ENCODE measurements at places on chromosomes 2 and 18.
A peak's percentile ranks its signal among the peaks of the same experiment; 100 is the strongest.

DNA sequence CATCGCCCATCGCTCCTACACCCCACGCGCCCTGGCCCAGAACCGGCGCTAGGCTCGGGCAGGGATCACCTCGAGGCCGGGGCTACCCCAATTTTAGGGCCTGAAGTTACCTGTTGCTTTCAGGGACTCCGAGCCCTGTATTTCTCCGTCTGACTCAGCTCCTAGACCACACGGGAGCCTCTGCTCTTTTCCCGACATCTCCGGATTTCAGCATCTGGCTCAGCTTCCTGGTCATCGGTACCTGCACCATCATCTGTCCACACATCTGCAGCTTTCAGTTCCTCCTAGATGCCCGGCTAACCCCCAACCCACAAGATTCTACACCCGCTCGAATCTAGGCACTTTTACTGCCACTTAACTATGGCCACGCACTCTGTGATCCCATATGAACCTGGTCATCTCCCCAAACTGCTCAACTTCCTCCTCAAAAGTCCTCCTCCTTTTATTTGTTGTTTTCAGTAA, 12.1 kb upstream of the HMSD start:
- DNase-seq: no peak

- no peak for DNase-seq
These were observed 9.7 kb downstream of the GPR55 start for GRCh38 chr2:230915319-230915718.

- DNase-seq: no peak
These were observed 230.8 kb upstream of the RAB6C start for GRCh38 chr2:129748653-129749052.

GRCh38 chr18:45566025-45566740, 49.1 kb upstream of the SLC14A2 start:
- peak; percentile 96 for DNase-seq

GRCh38 chr2:191222952-191223351, 22.3 kb upstream of the MYO1B start:
- DNase-seq: peak; percentile 51

- DNase-seq: no peak
These were observed 130.2 kb upstream of the DLX2 start for GRCh38 chr2:172232708-172233396.

- no peak for DNase-seq
These were observed 1231.6 kb upstream of the GYPC start for GRCh38 chr2:125424266-125424785.

DNA sequence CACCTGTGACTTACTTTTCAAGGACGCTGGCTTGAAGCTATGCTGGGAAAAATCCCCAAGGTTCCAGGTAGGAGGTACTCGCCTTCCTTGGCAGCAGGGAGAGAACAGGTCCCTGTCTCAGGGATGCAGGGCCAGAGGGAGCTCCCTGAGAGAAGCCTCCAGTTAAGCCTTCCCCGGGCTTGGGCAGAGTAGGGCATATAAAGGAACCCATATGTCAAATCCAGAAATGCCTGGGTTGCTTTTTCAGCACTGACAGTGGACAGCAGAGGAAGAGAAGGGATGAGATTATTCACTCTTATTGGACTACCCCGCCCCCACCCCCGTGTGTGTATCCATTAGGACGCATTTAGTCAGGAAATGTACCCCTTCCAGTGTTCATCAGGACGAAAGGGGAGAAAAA, 89.3 kb upstream of the TEX51 start:
- no peak for DNase-seq

GRCh38 chr2:48695991-48696390, 59.5 kb downstream of the LHCGR start:
- no peak for DNase-seq

- DNase-seq: peak; percentile 50
These were observed 162.4 kb downstream of the LRP1B start for GRCh38 chr2:141968433-141968832.

GRCh38 chr2:148540022-148540421, 104.5 kb upstream of the EPC2 start:
- DNase-seq: no peak

GRCh38 chr2:218422403-218423086, 3.6 kb downstream of the VIL1 start:
- no peak for DNase-seq

- DNase-seq: peak; percentile 96
These were observed 33.6 kb downstream of the DGKD start for GRCh38 chr2:233387667-233388528.

- DNase-seq: no peak
These were observed 1.0 kb downstream of the PASK start for GRCh38 chr2:241148239-241148638.

- no peak for DNase-seq
These were observed 81.0 kb downstream of the NDUFA10 start for GRCh38 chr2:239943991-239944631.

- DNase-seq: peak; percentile 77
These were observed 710.6 kb upstream of the ZEB2 start for GRCh38 chr2:145230546-145230945.

DNA sequence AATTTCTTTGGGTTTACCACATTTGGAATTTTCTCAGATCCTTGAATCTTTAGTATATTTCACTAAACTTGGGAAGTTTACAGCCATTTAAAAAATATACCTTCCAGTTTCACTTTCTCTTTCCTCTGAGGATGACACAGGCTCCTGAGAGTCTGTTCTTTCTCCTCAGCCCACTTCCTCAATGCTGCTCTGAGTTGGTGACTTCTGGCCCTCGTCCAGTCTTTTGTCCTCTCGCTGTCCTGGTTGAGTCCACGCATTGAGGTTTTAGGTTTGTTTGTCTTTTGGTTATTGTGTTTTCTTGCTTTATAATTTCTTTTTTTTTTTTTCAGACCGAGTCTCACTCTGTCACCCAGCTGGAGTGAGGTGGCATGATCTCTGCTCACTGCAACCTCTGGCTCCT, 40.7 kb upstream of the GALR1 start:
- DNase-seq: peak; percentile 84

DNA sequence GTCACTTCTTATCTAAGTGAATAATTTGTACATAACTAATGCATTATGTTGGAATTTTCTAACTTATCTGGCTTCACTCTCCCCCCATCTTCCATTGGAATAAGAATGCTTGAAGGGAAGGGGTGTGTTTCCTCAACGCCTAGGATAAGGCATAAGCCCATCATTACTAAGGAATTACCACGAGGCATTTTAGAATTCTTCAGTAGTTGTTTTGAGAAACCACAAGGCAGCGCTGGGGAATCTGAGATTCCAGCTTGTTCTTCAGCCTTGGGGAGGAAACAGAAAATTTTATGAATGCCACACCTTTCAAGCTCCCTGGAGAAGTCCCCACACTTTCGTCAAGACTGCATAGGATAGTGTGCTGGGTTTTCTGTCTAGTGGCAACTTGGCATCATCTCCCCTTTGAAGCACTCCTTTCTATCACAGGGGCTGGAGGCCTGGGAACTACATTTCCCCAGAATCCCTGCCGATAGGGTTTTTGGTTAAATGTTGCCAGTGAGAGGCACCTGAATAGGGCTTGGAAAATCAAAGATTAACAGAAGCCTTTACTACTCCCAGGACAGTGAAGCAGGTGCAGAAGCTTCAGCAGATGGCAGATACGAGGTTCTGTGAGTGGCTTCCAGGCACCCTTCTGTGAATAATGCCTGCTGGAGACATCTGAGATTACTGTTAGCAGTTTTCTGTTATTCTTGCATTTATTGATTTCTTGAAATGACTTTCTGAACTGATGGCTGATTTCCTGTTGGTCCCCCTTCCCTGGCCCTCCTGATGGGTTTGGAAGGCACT, 192.7 kb upstream of the REV1 start:
- no peak for DNase-seq

DNA sequence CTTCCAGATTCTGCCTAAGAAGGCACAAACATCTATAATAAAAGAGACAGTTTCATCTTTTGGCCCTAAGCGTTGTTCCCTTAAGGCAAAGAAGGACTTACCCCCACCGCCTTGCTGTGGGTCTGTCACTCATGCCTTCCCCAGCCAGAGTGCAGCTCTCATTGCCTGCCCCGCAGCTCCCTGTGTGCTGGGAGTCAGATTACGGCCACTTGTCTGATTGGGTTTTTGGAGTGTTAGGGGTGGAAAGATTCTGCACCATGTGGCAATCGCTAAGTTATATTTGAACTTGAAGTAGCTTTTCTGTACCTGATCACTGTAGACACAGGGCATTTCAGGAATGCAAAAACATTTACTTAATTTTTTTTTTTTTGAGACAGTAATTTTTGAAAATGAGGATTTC, at the start of gene AQP4:
AQP4 (minus strand) TSS at position 151 of the 400 bp plus-strand sequence; CDS start at position 133, 18 bp downstream.
- DNase-seq: no peak

- DNase-seq: peak; percentile 33
These were observed 593 bp upstream of the SDC1 start for GRCh38 chr2:20225294-20226151.

GRCh38 chr2:117949806-117950205, 64.1 kb downstream of the CCDC93 start:
- DNase-seq: no peak

DNA sequence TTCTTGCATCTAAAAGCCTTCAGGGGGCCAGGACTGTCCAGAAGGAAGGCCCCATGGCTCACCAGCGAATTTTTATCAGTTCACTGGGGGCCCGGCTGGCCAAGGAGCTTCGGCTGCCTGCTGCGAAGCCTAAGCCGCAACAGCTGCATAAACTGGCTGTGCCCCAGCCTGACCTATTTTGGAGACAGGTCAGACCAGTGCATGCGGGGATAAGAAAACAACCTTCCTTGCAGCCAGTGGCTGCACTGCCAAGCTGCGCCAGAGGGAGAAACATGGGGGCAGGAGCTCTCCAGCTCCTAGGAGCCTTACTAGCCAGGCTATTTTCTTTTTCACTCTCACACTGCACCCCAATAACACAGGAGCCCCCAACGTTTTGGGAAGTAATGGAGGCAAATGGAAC, 15.2 kb downstream of the PAX3 start:
- DNase-seq: no peak

DNA sequence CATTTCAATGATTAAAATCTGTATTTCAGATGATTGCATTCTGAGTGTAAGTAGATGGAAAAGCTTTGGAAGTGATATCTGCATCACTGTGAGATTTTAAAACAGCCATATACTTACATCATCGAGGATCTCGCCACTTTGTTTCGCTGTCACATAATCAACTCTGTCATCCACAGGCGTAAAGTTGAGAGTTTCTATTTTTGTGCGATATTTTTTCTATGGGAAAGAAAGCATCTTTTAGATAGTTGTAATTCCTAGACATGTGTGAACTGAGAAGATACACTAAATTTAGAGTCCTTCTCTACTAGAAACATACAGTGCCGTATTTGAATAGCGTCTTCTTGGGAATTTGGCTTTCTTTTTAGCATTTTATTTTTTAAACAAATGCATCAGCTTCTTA, 158.8 kb downstream of the RIF1 start:
- no peak for DNase-seq

- no peak for DNase-seq
These were observed 419.6 kb upstream of the POU3F3 start for GRCh38 chr2:104434318-104434792.

DNA sequence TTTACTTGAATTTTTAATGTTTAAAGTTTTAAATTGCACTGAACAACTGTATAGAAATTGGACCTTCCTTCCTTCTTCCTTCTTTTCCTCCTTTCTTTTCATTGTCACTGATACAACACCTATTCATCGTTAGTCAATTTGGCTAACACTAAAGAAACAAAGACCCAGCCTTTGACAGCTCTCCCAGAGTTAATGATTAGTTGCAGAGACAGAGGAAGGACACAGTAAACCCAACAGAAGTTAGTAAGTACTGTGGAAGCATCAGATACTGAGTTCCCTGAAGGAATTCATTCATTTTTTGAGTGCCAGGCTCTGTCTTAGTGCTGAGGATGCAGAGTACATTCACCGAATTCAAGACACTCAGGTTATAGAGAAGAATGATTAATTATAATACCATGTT, 77.9 kb upstream of the RAB27B start:
- no peak for DNase-seq

DNA sequence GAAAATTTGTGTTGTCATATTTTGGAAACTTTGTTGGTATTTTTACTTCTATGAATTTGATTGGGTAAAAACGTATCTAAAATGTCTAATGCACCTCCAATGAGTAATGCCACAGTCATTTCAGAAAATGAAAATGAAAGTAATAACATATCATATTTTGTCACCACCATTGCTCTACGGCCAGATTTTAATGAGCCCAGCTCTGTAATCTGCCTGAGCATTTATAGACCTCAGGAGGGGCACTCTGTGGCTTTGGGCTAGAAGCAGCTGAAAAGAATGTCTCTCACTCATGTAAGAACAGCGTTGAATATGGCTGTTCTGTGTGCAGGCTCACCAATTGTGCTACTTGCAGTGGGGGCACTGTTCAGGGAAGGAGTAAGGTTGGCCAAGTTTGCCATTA, 32.7 kb upstream of the ABCA12 start:
- no peak for DNase-seq

GRCh38 chr2:86543793-86544192, 19.4 kb downstream of the CHMP3 start:
- DNase-seq: no peak

- peak; percentile 53 for DNase-seq
These were observed 38.2 kb upstream of the PPM1B start for GRCh38 chr2:44130441-44130840.

- no peak for DNase-seq
These were observed 50.0 kb downstream of the AP1S3 start for GRCh38 chr2:223787358-223787757.

DNA sequence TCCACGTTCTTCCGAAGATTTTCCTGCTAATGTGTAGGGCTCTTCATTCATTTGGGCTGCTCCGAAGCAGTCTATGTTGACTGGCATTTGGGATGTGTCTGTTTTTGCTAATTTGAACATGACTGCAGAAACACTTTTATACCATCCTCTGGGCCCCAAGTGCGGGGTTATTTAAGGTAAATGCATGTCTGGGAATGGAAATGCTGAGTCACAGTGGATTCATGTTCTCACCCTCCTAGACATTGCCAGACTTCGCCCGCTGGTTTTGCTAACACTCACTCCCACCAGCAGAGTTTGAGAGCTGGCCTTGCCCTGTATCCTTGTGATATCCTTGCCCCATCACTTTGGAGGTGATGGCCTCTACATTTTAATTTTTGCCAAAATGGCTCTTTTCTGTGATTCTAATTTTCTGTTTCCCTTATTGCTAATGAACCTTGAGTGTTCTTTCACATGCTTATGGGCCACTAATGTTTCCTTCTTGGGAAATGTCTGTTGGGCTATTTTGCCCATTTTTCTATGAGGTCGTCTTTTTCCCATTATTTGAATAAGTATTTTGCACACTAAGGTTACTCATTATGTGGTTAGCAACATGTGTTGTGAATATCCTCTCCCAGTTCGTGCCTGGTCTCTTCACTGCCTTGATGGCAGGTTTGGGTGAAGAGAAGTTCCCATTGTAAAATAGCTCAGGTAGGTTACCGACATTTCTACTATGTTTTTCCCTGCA, 204.1 kb downstream of the GLI2 start:
- peak; percentile 89 for DNase-seq
